Heart left ventricle (tissue), 16 donors: ENCODE measurements at places on chromosomes 3 and 15. TPM values are rescaled to one million over a fixed set of nuclear protein-coding genes. Genes with fewer than 3 reads are reported as not detected.

DNA sequence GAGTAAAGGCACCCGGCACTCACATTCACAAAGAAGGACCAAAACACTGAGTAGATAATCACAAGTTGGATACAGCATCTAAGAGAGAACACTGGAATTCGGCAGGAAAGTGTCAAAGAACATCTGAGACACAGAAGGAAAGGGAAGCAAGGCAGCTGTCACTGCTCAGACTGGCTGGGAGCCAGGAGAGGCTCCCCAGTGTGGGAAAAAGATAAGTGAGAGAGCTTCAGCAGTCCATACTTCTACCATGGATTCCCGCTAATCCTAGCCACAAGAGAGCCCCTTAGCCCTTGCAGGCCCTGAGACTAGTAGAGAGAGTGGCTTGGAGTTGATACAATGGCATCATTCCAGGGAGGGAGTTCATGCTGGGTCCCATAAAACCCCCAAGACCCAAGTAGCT is 36.7 kb upstream of the CP start:
- peak; percentile 42 for DNase-seq

GRCh38 chr15:51750792-51751696 is at the start of gene TMOD2:
Gene TMOD2, plus strand, starts transcription at chr15:51751597. Its CDS starts 14,845 bp downstream, at chr15:51766442.
- peak; percentile 77 for DNase-seq

DNA sequence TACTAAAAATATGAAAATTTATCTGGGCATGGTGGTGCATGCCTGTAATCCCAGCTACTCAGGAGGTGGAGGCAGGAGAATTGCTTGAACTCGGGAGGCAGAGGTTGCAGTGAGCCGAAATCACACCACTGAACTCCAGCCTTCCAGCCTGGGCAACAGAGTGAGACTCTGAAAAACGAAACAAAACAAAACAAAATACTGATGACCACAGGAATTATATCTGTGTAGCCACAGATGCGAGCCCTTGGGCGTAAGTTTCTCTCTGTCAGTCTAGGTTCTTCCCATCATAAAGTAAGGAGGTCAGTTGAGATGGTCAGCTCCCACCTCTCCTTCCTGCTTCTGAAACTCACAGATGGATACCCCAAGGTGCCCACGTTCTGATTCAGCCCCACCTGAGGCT is 37.7 kb upstream of the CFAP161 start:
- no peak for DNase-seq

DNA sequence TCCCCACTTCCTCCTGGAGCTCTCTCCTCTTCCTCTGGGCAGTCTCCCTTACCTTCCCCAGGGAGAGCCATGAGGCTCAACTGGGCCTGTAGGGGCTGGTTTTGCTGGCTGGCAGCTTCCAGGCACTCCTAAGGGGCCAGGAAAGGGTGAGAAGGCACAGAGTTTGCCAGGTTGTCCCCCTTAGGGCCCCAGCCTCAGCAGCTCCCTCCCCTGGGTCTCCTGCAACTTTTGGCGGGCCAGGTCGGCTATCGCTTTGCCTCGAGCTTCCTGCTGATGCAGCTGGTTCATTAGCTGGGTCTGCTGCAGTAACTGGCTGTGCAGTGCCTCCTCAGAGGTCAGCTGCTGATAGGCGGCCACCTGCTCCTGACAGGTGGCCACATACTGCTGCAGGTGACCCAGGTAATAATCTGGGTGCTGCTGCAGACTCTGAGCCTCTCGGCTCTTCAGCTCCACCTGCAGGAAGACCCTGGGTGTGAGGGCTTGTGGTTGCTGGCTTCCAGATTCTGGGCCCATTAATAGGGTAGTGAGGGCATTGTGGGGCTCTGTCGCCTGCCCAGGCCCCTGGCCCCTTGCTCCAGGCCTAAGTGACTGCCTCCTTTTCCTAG is 29.7 kb upstream of the OR4F6 start:
- DNase-seq: no peak

DNA sequence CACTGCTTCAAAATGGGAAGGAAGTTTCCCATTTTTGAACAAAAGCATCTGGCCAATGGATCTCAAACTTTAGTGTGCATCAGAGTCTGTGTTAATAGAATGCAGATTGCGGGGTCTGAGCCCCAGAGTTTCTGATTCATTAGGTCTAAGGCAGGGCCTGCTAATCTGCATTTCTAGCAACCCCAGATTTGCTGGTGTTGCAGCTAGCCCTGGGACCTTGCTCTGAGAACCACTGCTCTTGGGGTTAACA is 30.7 kb upstream of the USP3 start:
- no peak for DNase-seq

DNA sequence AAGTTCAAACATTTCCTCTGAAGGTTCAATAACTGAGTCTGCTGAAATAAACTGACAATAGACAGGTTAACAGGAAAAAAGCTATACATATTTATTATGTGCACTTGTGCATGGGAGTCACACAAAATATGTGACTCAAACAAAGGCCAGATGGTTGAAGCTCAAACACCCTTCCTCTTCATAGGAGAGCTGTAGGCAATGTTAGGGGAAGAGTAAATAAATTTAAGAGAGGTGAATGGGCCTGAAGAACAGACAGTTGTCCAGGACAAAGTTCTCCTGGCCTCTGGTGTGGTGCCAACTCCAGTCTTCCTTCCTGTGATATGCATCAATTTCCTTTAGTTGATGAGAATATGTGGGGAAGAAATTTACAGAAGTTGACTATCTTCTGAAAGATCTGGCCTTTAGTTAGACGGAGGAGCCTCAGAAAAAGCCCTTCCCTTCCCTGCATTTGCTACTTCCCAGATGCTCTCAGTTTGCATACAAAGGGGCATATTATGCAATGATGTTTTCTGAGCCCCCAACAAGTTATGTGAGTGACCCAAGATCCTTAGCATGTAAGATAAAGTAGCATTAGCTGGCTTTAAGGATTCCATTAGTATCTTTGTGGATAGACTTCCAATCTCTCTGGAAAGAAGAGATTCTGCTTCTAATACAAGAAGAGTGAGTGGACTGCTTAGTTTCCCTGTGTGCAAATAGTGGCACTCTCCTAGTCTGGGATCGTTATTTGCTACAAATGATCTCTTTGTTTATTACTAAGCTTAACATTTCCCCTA is 96.4 kb upstream of the IGSF10 start:
- DNase-seq: no peak

DNA sequence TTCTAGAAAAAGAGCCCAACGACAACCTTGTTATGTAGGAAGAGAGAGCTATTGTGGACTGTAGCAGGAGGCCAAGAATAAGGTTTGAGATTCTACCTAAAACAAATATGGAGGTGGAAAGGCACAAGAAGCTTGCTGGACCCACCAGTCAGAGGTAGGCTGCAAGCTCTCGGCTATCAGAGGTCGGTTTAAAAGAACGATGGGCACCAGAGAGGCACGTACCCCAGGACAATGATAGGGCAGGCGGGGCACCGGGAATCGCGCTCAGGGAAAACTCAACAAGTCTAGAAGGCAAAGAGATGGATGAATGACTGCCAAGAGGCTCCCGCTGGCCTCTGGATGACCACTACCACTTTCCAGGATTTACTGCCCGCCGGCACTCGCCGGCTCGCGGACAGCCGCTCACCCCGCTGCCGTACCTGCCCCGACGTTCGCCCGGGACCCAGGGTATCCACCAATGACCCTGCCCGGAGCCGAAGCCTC is 1.1 kb downstream of the HDGFL3 start:
- no peak for DNase-seq

- no peak for DNase-seq
Measured at GRCh38 chr15:36449084-36449661, 130.3 kb upstream of the CDIN1 start.

DNA sequence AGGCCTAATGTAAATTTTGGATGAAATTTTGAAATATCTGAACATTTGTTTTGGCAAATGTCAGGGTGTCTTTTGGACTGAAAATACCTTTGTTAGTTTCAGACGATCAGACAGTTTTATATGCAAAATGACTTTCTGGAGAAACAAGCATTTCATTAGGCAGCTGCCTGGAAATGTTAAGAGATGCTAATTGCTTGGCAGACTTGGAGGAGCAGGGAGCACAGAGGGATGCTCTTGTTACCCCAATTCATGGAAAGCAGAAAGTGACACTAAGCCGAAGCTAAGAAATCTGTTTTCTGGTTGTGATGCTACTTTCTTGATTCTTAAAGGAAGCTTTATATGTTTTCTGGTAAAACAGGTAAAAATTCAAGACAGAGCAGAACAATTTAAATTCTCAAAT is 204.3 kb upstream of the GBE1 start:
- DNase-seq: no peak

DNA sequence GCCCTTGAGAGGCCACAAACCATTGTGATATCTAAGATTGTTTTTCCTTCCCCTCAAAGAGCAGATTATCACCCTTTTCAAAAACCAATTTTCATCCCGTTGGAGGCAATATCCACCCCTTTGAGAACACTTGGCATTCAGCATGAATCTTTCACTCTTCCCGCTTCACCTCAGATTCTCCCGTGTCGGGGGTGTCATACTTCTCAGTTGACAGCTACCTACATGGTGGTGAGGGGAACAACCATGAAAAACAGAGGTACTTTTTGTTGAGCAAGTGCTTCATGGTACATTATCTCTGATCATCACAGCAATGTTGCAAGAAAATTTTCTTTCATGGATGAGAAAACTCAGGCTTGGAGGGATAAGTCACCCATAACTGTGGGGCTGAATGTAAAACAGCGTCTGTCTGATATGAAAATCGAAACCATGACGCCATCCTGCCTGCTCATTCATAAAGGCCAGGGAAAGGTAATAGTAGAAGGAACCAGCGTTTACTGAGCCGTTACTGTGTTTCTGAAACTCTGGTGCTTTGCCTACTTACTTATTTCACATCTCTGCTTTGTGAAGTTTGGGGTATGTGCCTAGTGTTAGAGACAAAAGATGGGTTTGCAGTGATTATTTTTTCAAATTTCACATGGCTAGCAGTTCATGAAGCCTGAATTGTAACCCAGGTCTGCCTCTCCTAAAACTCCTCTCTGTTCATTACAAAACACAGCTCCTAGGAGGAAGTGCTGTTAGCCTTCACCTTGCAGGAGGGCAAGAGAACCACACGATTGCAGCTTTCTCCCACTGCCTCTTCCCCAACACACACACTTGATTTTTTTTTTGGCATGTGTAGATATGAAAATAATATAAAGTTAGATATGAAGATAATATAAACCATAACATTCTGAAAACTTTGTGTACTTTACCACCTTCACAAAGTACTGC is 35.4 kb downstream of the SV2B start:
- DNase-seq: no peak

Gene CSPG5
- 0.23 TPM for total RNA-seq
